Neural crest cell (in vitro differentiated cells): ENCODE measurements at places on chromosomes 4 and X. TPM values are rescaled to one million over a fixed set of nuclear protein-coding genes. Genes with fewer than 3 reads are reported as not detected.

DNA sequence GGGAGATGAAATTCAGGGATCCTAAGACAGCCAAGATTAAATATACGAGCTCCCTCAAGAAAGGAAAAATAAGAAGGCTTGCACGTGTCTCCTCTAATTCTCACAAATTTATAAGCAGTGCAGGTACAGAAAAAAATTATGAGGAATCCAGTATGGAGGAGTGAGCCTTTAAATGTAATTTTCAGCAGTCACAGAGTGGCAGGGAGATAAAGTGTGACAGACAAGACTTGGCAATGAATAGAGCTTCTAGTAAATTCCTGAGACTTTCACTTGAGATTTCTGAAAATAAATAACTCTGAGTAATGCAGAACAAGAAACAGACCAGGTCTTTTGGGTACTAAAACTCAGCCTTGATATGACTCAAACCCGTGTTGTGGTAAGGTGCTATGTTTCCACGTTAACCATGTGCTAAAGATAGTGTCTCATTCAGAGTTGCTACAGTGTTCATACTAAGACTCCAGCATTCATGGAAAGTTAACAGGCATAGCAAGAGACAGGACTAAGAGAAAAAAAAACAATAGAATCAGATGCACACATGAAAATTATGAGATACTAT, 119.8 kb downstream of the SPOCK3 start:
- no peak overlapping the region for H3K27ac ChIP-seq
- no peaks in the 10 kb centered on the region for H3K27me3 ChIP-seq
- H3K4me3 ChIP-seq: no peak overlapping the region
- no peak for DNase-seq
- H3K4me1 ChIP-seq: no peaks in the 10 kb centered on the region
- no peaks in the 10 kb centered on the region for H3K36me3 ChIP-seq

SPANXC gene
- not detected in 2 replicates for total RNA-seq

CENPE gene
- 59.7 and 70.0 TPM in 2 replicates for total RNA-seq

DNA sequence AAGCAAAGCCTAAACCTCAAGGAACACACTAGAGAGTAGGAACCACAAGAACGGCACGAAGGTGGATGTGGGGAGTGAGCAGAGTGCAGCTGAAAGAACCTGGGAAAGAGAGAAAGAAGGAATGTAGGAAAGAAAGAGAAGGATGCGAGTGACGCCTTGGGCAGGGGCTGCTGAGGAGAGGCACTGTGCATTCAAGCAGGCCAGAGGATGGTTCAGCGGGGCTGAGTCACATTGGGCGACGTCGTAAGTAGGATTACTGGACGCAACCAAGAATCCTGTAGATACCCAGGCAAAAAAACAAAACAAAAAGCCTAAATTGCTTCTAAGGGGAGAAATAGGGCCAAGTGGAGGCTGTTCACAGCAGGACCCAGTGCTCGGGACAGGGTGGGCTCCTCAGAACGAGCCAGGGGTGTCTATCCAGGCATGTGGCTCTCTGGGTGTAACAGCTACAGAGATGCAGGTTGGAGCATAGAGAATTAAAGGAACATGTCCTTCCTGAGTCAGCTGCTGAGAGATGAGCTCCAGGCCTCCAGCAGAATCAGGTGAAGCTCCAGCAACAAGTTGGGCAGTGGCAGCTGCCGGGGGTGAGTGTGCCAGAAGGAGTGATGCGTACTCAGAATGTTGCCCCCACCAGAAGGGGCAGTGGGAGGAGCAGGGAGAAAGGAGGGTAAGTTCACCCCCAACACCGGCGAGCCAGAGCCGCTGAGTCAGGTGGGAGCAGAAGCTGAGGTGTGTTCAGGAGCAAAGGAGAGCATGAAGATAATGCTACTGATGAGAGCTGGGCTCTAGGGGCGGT, 38.6 kb downstream of the NELFA start:
- H3K27me3 ChIP-seq: no peaks in the 10 kb centered on the region
- H3K4me1 ChIP-seq: no peaks in the 10 kb centered on the region
- DNase-seq: no peak
- no peak overlapping the region for H3K4me3 ChIP-seq
- H3K27ac ChIP-seq: peak overlapping the region; percentile 85
- H3K36me3 ChIP-seq: peaks cover 26% of the 10 kb centered on the region

DNA sequence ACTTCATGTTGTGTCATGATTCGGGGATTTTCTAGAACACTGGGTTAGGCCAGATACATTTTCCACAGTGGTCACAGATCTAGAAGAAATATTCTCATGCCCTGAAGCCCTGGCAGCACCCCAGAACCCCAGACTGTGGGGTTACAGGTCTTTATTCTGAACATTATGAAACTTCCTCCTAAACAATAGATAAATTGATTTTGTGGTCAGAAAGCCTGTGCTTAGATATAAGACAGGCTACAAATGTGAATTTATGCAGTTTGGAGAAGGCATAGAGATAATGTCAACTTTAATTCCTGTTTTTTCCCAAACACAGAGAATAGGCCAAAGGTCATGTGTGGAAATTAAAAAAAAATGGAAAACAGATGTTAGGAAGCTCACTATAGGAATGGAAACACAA, 492.9 kb downstream of the SPRY1 start:
- DNase-seq: no peak
- peaks cover 20% of the 10 kb centered on the region for H3K4me1 ChIP-seq
- no peak overlapping the region for H3K27ac ChIP-seq
- peaks cover 3% of the 10 kb centered on the region for H3K36me3 ChIP-seq
- no peak overlapping the region for H3K4me3 ChIP-seq

GRCh38 chr4:34845926-34846325, 1398.4 kb downstream of the ARAP2 start:
- H3K4me1 ChIP-seq: no peaks in the 10 kb centered on the region
- H3K36me3 ChIP-seq: no peaks in the 10 kb centered on the region
- no peaks in the 10 kb centered on the region for H3K27me3 ChIP-seq
- no peak overlapping the region for H3K4me3 ChIP-seq

ITIH6 gene
- 0.05 and 0.30 TPM in 2 replicates for total RNA-seq

GRCh38 chr4:113996599-113997177, 17.2 kb upstream of the ARSJ start:
- no peaks in the 10 kb centered on the region for H3K27me3 ChIP-seq
- DNase-seq: no peak
- no peak overlapping the region for H3K27ac ChIP-seq
- no peaks in the 10 kb centered on the region for H3K36me3 ChIP-seq
- no peaks in the 10 kb centered on the region for H3K4me1 ChIP-seq
- no peak overlapping the region for H3K4me3 ChIP-seq

DNA sequence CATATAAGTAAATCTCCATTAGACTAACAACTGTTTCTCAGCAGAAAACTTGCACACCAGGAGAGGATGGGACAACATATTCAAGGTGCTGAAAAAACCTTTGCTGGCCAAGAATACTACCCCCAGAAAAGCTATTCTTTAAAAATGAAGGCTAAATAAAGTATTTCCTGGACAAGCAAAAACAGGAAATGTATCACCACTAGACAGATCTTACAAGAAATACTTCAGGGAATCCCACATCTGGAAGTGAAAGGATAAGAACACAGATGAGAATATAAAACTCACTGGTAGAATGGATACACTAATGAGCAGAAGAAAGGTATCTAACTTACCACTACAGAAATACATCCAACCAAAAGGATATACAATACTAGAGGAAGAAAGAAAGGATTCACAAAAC, 27.0 kb upstream of the ADH1C start:
- no peaks in the 10 kb centered on the region for H3K4me1 ChIP-seq
- no peaks in the 10 kb centered on the region for H3K27me3 ChIP-seq
- no peak for DNase-seq

DNA sequence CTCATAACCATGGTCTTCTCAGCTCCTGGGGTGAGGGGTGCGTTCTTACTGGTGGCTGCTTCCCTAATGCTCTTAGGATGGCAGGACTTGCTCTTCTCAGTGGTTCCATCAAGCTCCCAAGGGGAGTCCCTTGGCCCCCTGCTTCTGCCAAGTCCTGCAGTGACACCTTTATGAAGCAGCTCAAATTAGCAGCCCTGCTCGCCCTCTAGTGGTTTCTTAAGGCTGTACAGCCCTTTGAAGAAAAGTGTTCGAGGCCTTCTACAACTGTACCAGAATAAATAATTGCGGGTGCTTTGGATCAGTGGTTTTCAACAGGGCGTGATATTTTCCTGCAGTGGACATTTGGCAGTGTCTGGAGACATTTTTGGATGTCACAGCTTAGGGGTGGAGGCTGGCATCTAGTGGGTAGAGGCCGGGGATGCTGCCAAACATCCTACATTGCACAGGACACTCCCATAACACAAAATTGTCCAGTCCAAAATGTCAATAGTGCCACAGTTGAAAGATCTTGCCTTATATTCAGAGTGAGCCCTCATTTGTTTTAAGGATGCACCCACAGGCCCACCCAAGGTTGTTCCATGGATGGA, 204.7 kb upstream of the S100G start:
- H3K36me3 ChIP-seq: no peaks in the 10 kb centered on the region
- DNase-seq: peak; percentile 25
- no peak overlapping the region for H3K27ac ChIP-seq
- H3K27me3 ChIP-seq: no peaks in the 10 kb centered on the region
- H3K4me1 ChIP-seq: no peaks in the 10 kb centered on the region

GRCh38 chr4:159358226-159358625, 255.3 kb downstream of the RAPGEF2 start:
- H3K36me3 ChIP-seq: peaks cover 36% of the 10 kb centered on the region
- H3K27me3 ChIP-seq: no peaks in the 10 kb centered on the region
- no peak overlapping the region for H3K4me3 ChIP-seq
- H3K27ac ChIP-seq: no peak overlapping the region
- H3K4me1 ChIP-seq: peaks cover 7% of the 10 kb centered on the region

DNA sequence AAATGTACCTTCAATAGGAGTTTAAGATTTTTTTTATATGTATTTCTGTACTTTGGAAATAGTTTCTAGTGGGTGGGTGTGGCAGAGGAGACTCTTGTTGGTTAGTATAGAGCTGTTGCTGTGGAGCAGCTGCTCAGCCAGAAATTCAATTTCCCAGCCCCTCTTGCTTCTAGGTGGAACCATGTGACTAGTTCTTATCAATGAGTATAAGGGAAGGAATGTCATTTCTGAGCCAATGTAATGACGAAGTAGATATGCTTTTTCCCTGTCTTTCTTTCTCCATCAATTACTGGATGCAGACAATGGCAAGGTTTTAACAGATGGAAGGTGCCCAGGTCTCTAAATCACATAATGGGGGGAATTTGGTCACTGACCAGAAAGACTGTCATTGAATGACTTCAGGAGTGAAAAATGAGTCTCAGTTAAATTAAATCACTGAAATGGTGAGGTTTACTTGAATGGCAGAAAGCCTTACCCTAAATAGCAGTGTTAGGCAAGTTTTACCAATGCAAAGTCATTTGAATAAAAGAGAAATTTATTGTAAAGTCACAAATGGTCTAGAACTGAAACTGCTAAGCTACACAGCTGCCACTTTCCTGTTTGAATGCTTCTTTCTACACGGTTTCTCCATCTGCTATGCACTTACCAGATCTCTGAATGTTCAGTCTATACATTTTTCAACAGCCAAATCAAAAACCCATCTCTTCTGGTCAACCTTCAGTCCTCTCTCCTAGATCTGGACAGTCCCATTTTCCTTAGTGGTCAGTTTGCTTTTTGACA, 795.4 kb upstream of the MAGEB2 start:
- H3K4me1 ChIP-seq: peaks cover 3% of the 10 kb centered on the region
- no peak overlapping the region for H3K27ac ChIP-seq
- H3K36me3 ChIP-seq: no peaks in the 10 kb centered on the region
- no peak for DNase-seq

DNA sequence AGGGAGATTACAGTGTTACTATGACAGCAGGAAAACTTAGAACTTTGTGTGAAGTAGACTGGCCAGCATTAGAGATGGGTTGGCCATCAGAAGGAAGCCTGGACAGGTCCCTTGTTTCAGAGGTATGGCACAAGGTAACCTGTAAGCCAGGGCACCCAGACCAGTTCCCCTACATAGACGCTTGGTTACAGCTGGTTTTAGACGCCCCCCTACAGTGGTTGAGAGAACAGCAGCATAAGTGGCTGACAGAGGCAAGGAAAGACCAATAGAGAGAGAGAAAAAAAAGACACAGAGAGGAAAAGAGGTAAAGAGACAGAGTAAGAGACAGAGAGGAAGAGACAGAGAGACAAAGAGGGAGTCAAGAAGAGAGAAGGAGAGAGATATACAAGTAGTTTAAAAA, 144.5 kb downstream of the GC start:
- H3K27me3 ChIP-seq: no peaks in the 10 kb centered on the region
- H3K4me1 ChIP-seq: peaks cover 9% of the 10 kb centered on the region
- H3K27ac ChIP-seq: no peak overlapping the region
- no peak overlapping the region for H3K4me3 ChIP-seq

DNA sequence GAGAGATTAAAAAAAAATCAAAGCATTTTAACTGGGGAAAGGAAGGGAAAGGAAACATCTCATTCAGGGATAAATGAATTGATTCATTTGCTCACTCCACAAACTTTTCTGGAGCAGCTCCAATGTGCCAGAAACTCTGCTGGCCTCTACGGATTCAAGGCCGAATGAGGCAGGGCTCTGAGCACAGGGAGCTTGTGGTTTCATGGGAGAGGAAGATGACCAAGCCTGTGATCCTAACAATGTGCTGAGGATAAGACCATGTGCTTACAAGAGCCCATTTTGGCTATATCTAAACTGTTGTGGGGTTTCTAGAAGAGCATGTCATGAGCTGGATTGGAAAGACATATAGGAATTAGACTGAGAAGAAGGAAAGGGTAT, 137.5 kb downstream of the ZNF674 start:
- H3K4me1 ChIP-seq: peaks cover 8% of the 10 kb centered on the region
- no peak for DNase-seq
- H3K36me3 ChIP-seq: no peaks in the 10 kb centered on the region
- no peak overlapping the region for H3K27ac ChIP-seq
- H3K4me3 ChIP-seq: no peak overlapping the region

- no peaks in the 10 kb centered on the region for H3K27me3 ChIP-seq
- H3K36me3 ChIP-seq: peaks cover 33% of the 10 kb centered on the region
- no peak overlapping the region for H3K4me3 ChIP-seq
- no peaks in the 10 kb centered on the region for H3K4me1 ChIP-seq
- H3K27ac ChIP-seq: peak overlapping the region; percentile 39
Observed at GRCh38 chr4:2696423-2696822, 59.7 kb downstream of the TNIP2 start.
